ENCODE measurements at places on chromosomes 1 and 21.

- no peak for DNase-seq
Measured at GRCh38 chr1:201947697-201948008, 1.3 kb upstream of the LMOD1 start.

DNA sequence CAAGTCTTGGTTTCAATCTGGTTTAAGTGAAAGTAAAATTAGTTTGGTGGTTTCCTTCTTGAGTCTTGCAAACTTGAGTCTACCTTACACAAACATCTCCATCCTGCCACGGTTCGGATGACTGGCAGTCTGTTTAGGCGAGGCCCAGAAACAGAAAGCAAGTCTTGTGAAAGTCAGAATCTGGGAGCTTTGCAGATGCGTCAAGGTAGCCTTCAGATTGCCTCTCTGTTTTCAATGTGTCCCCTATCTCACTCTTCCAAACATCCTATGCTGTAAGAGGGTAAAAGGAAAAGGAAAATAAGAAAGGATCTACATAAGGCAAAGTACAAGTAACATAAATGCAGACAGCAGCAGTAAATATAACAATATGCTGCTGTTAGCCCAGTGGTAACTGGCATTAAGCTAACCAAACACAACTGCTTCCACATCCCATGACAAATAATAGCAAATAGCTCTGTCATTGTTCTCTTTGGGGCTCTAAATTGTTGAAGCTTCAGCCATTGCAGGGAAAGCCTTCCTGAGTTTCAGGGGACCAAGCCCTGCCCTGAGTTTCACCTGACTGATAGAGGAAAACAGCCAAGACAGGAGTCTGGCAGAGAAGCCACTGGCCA, 26.2 kb upstream of the C1orf105 start:
- no peak for DNase-seq

DNA sequence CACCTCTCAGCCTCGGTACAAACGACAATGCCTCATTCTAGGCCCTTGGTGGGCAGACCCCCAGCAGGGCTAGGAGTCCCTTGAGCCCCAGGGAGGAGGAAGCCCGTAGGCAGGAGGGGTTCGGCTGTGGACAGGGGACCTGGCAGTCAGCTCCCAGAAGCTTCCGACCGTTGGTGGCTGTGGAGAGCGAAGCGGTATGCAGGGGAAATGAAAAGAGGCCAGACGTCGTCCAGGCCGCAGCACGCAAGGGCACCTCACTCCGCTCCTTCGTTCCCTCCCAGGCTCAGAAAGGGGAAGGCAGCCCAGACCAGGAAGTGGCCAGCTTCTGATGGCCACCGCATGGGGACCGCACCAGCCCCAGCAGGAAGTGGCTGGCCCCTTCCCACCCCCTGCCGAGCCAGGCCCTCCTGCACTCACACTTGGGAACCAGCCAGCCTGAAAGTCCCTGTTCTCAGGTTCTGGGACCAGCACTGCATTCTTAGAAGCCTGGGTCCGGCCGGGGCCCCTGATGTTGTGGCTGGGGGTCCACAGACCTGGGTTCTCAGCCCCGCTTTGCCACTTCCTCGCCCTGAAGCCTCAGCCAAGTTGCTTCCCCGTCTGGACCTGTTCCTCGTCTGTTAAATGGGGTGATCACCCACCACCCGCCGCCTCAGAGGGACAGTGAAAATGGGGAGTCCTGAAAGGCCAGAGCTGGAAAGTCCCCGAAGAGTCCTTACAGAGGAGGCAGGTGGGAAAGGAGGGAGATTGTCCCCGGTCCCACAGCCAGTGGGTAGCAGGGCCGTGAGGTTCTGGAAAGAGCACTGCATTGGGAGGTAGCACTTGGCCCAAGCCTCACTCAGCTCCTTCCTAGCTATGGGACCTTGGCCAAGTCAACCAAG, 104.0 kb upstream of the RUNX3 start:
- no peak for DNase-seq

DNA sequence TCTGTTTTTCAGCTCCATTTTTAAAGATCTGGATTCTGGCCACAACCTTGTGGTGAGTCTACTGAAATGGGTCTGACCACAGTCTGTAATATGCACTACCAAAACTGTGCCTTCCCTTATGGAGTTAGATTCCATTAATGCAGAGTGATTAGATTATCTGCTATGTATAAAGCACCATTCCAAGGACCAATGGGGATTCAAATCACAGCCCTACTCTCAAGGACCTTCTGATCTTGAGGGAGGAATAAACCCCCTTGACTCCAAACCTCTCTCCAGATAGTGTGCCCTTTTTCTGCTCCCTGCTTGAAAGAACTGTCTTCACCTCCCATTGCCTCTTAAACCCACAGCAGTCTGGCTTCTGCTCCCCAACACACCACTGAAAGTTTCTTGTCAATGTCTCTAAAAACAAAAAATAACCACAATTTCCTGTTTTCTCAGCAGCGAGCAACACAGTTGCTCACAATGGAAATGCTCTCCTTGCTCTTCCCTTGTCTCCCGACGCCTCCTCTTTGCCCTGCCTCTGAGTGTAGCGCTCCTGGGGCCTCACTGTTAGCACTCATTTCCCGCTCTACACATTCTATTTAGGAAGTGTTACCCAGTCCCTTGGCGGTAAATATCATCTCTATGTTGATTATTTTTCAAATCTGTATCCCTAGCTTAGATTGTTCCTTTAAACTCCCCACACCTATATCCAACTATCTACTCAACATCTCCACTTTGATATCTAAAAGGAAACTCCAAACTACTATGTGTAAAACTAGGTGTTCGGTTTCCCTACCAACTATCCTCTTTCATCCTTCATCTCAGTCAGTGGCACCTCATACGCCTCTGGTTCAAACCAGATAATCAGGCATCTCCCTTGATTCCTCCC, 13.6 kb downstream of the PCNX2 start:
- peak; percentile 24 for DNase-seq

GRCh38 chr1:105072446-105072845, 1322.7 kb downstream of the AMY1C start:
- DNase-seq = no peak

DNA sequence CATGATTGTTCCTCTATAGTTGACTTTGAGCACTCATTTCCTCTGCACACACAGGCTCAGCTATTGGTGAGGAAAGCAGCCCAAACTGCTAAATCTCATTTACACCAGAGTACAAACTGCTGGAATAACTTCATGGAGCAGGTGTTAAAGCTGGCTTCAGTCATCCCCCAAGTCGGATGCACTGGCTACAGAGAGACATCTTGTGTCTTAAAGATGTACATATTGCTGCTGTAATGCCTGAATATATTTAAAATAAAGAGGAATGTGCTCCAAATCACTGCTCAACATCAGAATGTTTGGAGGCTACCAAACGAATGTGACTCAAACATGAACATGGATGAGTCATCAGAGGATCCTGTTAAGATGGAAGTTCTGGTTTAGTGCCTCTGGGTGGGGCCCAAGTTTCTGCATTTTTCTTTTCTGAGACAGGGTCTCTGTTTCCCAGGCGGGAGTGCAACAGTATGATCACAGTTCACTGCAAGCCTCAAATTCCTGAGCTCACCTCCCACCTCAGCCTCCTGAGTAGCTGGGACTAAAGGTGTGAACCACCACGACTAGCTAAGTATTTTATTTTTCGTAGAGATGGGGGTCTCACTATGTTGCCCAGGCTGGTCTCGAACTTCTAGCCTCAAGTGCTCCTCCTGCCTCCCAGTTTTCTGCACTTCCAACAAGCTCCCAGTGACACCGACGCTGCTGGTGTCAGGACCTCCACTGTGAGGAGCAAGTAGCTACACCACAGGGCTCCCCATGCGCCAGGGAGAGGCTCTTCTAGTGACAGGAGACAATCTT, 79.0 kb upstream of the KRTAP19-8 start:
- peak; percentile 74 for DNase-seq

DNA sequence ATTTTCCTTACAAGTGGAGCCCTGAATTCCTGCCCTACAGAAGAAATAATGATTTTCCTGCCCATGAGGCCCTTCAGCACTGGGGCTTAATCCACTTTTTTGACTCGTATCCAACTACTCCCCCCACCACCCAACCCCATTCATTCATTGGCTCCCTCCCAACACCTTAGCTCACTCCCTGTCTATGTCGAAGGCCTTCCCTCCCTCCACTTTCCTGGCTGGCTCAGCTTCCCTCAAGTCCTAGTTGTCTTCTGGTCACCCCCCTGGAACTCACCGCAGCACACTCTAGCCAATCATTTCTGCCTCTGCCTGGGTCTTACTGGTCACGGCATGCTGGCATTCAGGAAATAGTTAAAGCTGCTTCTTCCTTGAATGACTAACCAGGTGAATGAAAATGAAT, 118.9 kb downstream of the PGBD5 start:
- DNase-seq = no peak

- no peak for DNase-seq
Measured at GRCh38 chr21:28458446-28458845, 534.2 kb downstream of the LTN1 start.

DNA sequence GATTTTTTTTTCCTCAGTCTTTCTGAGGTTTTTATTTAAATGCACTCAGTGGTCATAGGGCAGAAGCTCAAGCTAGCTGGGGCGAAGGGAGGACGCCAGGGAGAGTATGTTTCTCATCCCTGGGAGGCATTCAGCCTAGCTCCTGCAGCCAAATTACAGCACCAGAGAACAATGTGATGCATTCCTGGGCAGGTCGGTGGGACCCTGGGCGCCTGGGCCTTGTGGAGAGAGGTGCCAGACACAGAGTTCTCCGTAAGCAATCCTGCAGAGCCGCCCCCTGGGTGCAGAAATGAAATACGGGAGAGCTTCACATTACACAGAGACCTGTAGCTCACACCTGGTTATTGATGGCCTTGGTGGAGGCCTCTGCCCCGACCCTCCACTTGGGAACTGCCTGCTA, 15.5 kb downstream of the WNT2B start:
- DNase-seq = no peak

GRCh38 chr1:234572966-234573365, 37.0 kb downstream of the IRF2BP2 start:
- no peak for DNase-seq

GRCh38 chr1:197937381-197937780, 20.2 kb downstream of the LHX9 start:
- no peak for DNase-seq

- DNase-seq = no peak
Measured at GRCh38 chr1:203442821-203443220, 32.8 kb upstream of the PRELP start.

- no peak for DNase-seq
Measured at GRCh38 chr1:92949937-92950817, 11.1 kb downstream of the DIPK1A start.

DNA sequence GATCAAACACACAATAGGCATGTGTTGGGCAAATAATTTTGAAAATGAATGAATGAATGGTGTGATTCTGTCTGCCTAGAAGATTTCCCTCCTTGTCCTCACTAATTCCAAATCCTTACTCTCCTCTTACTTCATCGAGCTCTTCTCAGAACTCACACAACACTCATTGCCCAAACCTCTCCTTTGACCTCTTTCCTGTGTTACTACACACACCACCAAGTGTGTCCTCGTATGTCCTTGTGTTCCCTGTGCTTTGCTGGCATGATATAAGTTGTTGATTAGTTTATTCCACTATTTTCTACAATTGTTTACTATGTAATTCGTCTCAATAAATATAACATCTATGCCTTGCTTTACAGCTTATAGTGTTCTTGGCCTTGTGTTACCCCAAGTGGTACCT, 41.4 kb upstream of the GALNT2 start:
- no peak for DNase-seq

DNA sequence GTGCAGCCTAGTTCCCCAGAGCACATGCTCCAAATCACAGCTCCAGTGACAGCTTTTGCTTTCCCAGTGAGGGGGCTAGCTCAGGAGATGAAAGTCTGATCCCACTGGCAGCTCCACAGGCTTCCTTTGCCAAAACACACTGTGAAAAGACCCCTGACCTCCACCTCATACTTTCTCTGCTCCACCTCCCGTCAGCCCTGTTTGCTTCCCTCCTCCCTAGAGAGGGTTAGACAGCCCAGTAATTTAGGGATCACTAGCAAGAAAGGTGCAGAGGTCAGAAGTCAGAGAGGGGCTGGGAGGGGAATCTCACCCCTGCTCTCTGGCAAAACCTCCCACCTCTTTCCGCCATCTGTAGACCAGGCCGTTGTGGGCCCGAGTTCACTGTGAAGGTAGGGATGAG, 62.8 kb downstream of the PLXNA2 start:
- DNase-seq = no peak

DNA sequence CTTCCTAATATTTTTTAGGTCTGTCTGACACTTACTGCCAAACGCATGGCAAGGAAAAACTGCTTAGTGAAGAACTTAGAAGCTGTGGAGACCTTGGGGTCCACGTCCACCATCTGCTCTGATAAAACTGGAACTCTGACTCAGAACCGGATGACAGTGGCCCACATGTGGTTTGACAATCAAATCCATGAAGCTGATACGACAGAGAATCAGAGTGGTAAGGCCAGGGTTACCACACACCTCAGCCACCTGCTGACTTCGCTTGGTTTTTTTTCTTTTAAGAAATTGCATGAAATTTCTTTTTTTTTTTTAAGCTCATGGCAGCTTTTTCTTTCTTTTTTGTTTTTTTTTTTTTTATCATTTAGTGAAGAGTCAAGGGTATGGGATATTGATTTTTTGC, 17.2 kb downstream of the ATP1A1 start:
- DNase-seq = no peak

- no peak for DNase-seq
Measured at GRCh38 chr1:15762546-15762945, 4.0 kb downstream of the FBLIM1 start.
